CD4-positive, alpha-beta T cell treated with Interleukin-6 at 100 ng/mL for 8 hours (primary cell): ENCODE measurements at places on chromosomes 6 and 20.

GRCh38 chr6:7932625-7933024 lies 22.0 kb upstream of the TXNDC5 start:
- DNase-seq: no peak

DNA sequence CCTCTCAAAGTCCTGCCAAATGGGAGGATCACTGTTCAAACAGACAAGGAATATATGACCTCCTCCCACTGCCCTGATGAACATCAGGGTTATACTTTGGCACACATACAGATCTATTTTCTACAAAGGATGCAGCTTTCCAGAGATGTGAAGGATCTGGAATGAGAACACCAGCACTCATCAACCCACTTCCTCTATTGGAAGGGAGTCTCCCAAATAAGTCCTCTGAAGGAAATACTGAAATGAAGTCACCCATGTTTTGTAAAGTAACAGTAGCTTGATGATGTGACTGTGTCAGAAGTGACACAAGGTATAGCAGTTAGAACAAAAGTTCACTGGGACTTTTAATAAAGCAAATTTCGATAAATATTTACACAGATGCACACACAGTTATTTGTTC lies 104.9 kb downstream of the OGFRL1 start:
- no peak for DNase-seq

DNA sequence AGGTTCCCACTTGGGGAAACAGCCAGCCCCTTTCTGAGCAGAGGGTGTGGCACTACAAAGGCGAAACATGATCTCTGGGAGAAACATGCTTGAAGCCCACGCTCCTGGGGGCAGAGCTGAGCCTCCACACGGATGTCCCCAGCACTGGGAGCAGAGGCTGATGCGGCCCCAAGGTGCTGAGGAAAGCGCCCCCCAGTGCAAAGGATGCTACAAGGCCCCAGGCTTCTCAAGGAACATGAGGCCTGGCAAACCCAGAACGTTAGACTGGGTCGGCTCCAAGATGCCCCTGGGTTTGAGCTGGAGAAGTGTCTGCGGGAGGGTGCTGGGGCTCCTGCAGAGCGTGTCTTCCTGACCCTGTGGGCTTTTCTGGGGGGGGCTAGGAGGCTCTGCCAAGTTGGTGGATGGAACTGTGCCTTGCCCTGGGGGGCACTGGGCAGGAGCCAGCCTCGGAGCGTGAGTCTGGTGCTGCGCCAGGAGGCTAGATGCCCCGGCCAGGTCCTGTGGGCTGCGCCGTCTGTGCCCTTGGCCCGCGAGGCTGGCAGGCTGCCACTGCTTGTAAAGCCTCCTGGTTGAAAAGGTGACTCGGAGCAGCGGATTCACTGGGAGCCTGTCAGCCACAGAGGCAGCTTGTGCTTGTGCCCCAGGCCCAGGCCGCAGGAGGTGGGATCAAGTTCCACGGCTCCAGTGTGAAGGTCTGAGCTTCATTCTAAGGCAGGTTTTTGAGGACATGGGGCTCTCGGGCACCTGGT lies 8.1 kb downstream of the SYNJ2 start:
- no peak for DNase-seq

DNA sequence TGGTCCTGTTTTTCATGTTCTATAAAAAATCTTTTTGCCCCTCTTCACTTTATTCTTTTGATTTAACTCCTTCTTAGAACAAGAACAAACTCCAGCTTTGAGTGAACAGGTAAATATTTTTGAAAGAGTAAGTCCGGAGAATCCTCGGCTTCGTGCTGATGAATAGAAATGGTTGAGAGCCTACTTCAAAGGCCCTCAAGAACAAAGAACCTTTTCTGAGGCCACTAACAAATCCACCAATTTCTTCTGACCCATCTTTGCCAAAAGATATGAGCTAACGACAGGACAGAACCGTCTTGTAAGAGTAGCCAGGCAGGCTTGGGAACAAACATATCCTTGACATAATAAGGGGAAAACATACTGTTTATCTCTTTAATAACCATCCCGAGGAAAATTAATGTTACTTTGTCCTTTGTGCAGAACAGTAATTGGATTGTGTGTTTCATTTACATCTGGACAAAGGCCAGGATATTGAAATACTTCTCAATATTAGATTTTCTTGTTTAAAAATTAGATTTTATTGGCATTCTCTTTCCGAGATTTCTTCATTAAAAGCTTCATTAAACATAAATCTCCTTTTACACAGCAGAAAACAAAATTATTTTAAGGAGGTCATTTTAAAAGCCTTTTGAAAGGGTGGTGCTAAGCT lies 52.9 kb downstream of the NOX3 start:
- no peak for DNase-seq

- no peak for DNase-seq
These were observed 5.5 kb downstream of the HNF4A start for GRCh38 chr20:44361021-44361420.

GRCh38 chr6:2959909-2960719 lies 11.3 kb downstream of the SERPINB6 start:
- no peak for DNase-seq

- DNase-seq: no peak
These were observed 112.4 kb downstream of the BFSP1 start for GRCh38 chr20:17418737-17419136.

DNA sequence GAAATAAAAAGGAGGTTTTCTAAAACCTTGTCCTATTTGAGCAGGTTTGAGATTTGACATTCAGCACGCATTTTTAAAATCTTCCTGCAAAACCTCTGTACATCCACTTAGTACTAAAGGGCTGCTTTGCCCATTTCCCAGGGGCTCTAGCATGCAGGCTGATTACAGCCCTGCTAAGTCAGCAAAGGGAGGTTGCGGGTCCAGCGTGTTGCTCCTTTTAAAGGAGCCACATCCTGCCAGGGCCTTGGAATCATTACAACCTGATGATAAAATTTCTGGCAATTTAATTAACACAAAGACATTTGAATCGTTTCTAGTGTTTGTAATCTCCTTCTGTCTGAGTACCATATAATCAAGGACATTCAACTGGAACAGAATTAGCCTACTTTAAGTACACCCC lies 455.1 kb upstream of the CITED2 start:
- no peak for DNase-seq

DNA sequence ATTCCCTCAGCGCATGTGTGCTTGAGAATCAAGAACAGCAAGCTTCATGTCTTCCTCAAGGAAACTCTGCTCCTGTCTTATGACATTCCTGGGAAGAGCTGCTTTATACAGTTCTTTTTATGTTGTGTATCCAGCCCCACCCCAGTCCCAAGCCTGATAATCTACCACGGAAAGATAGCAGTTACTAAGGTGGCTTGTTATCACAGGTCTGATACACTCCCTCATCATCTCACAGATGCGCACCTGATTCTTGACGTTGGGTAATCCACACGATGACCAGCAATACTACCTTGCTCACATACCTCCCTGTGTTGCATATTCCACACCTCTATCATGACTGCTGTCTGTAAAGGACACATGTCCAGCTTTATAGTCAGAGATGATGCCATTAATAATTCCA lies 3.2 kb downstream of the NHLRC1 start:
- no peak for DNase-seq

DNA sequence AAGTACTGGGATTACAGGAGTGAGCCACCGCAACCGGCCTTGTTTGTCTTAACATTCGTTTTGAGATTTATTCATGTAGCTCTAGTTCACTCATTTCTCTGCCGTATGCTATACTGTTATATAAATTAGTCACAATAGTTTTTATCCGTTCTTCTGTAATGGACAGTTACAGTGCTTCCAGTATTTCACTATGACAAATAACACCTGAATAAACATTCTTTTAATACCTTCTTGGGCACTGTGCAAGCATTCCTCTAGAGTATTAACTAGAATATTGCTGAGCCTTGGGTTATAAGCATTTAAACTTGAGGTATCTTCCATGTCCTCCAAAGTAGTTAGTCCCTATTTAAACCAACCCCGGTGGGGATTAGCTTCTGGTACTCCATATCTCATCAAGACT lies 45.6 kb downstream of the STK38 start:
- no peak for DNase-seq
